Left renal pelvis (tissue), 4 donors: ENCODE measurements at places on chromosomes 4 and X. TPM values are rescaled to one million over a fixed set of nuclear protein-coding genes. Genes with fewer than 3 reads are reported as not detected.

- DNase-seq = no peak
Observed at GRCh38 chr4:110636171-110636679, 13.3 kb upstream of the PITX2 start.

ART3 gene
- 0.27 TPM for polyA plus RNA-seq

- DNase-seq = no peak
Observed at GRCh38 chrX:123698979-123699520, 33.8 kb downstream of the THOC2 start.

DNA sequence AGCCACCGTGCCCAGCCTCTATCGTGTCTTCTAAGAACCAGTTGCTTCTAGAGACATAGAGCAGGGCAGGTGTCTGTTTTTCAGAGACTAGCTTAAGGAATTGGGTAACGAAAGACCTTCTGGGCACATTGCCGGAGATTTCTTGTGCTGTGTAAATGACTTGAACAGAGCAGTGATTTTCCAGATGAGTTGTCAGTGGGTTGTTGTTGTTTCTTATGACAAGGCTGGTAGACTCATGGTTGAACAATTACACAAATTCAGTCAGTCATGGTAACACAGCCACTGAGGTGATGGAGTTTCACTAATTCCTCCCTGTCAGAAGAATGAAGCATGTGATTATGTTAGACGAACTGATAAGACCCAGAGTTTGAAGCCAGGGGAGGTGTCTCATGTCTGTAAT lies 20.5 kb upstream of the DDX3X start:
- DNase-seq = no peak

GRCh38 chr4:54495091-54495490 lies 162.7 kb upstream of the KIT start:
- no peak for DNase-seq

GRCh38 chr4:109321232-109321631 lies 18.8 kb upstream of the COL25A1 start:
- DNase-seq = no peak

ARMCX6 gene
- polyA plus RNA-seq = 83.7 TPM

DNA sequence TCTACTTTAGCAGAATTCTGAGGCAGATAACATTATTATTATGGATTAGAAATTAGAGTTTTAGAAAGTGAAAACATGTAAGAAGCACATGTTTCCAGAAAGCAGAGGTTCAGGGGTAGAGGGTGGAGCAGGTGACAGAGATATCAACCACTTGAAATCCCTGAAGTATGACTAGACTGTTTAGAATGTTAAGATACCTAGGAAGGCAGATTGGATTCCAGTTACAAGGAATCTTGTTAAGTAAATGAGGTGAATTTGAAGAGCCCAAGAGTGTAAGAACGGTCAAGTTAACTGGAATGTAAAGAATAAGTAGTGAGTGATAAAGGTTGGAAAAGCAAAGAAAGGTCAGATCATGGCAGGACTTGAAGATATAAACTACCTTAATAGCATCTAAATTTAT lies 37.6 kb downstream of the ARSJ start:
- DNase-seq = no peak

SPANXB1 gene
- not detected for polyA plus RNA-seq

IDUA gene
- 12.9 TPM for polyA plus RNA-seq

- no peak for DNase-seq
Observed at GRCh38 chr4:138749303-138749702, 266.3 kb upstream of the NOCT start.

- no peak for DNase-seq
Observed at GRCh38 chrX:65671286-65671685, 3.8 kb downstream of the MSN start.

DNA sequence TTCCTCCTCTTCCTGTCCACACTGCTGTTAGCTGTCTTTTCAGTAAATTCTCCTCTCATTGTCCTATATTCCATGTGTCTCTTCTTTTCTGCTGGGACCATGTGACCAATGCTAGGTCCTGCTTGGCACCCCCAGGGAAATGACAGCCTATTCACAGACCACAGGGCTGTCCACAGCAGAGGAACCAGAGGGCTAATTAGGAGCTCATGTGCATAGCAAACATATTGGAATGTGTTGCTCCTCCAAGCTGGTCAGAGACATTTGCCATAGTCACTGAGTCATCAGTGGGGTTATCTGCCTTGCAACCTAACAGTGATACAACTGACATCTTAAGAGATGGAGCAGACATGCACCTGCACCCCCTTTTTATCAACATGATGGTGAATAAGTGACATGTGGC lies 67.9 kb upstream of the PUDP start:
- no peak for DNase-seq

- DNase-seq = no peak
Observed at GRCh38 chr4:2827874-2828751, 15.5 kb upstream of the ADD1 start.

DNA sequence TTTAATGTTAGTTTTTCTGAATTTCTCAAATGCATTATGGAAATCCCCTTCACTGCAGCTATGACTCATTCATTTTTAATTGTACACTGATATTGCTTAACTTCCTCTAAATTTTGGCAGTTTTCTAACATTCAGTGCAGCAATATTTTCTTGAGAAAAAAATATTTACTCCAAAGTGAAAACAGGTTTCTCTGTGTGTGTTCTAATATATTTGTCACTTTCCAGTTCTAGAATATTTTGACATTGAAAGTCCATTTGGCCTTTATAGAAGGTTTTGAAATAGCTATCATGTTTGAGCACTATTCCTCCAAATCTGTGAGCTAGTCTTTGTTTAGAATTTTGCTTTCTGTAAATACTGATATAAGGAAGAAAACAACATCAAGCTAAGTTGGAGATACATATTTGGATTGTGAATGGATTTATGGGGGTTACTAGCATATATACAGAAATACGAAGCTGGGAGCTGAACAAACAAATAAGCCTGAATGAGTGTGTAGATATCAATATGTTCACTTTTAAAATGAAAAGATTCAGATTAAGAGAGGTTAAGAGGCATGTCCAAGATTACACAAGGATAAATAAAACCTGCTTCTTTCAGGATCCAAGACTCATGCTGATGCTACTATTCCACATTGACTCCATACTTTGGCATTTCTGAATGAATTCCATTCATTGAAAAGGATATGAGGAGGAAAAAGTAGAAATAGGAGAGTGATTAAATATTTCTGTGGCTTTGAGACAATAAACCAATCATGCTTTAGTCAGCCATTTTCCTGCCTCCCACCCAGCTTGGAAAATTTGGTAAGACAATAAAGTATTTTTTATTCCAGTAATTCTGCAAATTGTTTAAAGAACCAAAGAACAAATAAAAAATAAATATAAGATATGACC lies 57.3 kb upstream of the SLIT2 start:
- DNase-seq = no peak
